ENCODE measurements at places on chromosomes 7 and 10.
A peak's percentile ranks its signal among the peaks of the same experiment; 100 is the strongest.

- DNase-seq, result no peak
Observed at GRCh38 chr10:126906704-126907422, 1.6 kb downstream of the DOCK1 start.

- no peak for DNase-seq
Observed at GRCh38 chr7:12674861-12675260, 12.6 kb upstream of the ARL4A start.

DNA sequence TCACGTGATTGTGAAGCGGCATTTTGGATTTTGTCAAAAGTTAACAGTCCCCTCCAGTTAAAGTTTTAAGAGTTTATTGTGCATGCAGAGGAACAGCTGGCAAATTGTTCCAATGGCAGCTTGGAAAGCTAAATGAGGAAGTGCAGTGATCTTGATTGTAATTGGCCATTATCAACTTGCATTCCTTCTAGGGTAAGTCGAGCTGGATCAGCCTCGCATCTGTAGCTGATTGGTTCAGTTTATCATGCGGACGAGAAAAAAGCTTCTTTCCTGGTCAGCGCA, 566 bp downstream of the ZNF789 start:
- no peak for DNase-seq

DNA sequence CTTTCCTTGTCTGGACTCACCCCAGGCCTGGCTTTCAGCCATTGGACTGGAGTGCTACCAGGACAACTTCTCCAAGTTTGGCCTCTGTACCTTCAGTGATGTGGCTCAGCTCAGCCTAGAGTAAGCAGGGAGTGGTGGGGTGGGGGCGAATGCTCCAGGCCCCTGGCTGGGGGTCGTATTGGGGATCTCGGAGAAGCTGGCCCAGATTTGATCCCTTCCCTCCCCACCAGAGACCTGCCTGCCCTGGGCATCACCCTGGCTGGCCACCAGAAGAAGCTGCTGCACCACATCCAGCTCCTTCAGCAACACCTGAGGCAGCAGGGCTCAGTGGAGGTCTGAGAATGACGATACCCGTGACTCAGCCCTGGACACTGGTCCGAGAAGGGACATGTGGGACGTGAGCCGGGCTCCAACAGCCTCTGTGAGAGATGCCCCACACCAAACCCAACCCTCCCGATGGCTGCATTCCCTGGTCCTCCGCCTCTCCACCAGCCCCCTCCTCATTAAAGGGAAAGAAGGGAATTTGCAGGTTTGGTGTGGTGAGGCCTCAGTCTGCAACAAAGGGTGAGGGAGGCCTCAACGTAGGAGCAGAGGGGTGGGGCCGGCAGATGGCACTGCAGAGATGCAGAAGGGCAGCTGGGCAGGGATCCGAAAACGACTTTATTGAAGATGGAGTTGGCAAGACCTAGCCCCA, 14.8 kb downstream of the TRPV6 start:
- DNase-seq, result no peak

DNA sequence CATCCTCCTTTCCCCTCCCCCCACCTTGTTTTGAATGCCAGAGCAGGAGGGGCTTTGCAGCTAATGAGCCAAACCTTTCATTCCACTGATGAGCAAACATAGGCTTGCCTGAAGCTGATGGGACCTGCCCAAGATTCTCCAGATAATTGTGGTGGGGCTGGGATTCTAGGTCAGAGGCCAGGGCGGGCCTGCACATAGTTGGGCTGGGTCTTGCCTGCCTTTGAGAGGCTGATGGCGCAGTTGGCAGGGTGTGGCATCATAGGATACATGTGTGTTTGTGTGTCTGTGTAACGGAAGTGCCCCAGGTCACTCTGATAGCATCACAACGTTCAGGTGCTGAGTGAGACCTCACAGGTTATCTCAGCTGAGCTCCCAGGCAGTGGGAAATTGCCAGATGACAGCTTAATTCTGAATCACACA, 22.9 kb downstream of the BTBD16 start:
- no peak for DNase-seq

DNA sequence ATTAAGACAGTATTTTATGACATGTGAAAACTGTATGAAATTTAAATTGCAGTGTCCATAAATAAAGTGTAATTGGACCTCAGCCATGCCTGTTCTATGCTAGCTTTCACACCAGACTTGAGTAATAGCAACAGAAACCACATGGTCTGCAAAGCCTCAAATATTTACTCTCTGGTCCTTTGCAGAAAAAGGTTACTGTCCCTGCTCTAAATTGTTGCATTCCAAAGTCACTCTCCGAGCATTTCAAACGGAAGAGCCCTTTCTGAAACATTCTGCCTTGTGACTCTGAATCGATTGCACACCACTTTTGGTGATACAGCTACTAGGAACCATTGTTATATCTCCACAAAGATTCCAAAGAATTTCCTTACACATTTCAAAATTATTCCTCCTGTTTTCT, 81.0 kb upstream of the STK17A start:
- DNase-seq, result no peak

GRCh38 chr10:91694170-91694794, 61.4 kb upstream of the PPP1R3C start:
- DNase-seq, result no peak

GRCh38 chr7:92720604-92721350, 115.6 kb downstream of the CDK6 start:
- DNase-seq, result no peak

DNA sequence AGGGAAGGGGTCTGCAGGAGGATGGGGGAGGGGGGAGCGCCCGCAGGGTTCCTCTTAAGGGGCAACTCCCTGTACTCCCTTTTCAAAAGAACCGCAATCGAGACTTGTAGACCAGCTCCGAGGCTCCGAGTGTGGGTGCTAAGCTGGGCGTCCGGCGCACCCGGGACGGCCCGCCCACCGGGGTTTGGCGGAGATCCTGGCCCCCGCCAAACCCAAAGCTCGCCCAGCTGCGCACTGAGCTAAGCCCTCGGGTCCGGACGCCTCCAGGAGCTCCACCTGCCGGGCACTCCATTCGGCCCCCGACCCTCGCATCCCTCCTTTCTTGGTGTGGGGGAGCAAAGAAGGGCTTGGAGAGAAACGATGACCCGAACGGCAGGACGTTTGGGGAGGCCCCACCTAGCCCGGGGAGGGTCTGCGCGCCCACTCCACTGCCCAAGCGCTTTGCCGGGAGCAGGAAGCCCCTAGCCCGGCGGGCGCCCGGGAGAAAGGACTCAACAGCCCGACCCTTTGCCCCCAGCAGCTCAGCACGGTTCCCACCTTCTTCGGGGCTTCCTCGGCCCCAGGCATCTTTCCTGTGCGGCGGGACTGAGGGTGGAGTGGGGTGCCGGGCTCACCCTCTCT, 651 bp downstream of the AFAP1L2 start:
- DNase-seq, result no peak

DNA sequence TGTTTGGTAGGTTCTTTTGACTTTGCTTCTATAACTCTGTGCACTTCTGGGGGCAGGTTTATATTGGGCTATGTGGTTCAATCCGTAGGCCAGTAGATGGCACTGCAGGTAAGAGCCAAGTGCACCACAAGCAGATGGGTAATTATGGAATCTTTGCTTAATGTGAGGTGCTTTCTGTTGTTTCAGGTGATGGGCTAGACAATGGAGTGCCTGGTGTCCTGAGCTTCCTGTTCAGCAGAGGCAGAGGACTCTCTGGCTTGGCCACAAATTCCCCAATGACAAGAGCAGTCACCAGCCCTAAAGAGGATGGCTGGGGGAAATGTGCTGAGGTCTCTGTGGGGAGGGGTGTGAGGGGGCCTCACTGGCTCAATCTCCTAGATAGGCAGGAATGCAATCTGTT, 455.0 kb downstream of the CCSER2 start:
- DNase-seq, result no peak

- DNase-seq, result no peak
Observed at GRCh38 chr10:1147810-1148209, 91.6 kb downstream of the WDR37 start.

DNA sequence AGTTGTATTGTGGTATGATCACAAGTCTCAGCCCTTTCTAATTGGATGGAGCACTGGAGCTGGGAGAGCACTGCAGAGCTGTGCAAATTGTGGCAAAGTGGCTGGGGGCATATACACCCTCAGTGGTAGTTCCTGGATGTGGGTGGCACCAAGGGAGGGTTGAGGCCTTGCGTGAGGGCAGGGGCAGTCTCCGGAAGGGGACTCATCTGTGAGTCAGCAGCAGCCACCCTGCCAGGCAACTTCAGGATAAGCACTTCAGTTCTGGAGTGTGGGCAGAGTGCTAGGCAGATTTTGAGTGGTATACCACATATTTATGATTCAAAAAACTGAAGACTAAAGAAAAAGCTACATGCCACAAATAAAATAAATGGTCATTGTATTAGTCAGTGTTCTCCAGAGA, 210.5 kb downstream of the ETV1 start:
- no peak for DNase-seq

GRCh38 chr7:124764847-124765400, 668 bp downstream of the GPR37 start:
- peak; percentile 22 for DNase-seq

- DNase-seq, result no peak
Observed at GRCh38 chr7:102996957-102997356, 77.6 kb downstream of the FBXL13 start.

DNA sequence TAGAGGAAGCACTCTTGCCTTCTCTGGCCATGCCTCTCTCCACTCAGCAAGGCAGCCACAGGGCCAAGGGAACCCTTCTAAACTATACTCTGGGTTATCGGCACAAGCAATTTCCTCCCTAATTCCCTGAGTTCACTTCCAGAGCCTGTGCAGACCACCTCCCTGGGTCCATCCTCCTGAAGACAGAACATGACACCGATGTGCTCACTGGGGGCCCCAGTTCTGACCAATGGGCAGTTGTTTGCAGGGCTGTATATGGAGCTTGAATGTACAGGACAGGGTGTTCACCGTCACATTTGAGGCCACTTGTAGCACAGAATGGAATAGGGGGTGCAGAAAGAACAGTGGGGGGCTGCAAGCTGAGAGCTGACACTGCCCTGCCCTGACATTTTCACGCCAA, 77.7 kb downstream of the TFEC start:
- DNase-seq, result no peak

DNA sequence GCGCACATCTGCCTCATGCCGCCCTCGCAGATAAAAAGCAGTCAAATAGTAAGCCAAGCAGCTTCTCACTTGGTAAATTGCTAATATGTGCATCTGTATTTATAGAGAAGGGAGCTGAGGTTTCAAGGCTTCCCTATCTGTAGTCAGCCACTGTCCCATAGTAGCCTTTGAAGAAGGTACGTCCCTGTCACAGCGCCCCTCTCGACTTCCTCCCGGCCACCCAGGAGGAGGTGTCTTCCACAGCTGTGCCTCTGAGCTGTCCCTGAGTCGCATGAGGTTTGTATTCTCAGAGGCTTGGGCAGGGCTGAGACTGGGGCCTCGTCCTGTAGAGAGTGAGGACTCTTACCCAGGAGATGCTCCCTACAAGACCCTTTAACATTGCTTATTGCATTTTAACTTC, 49.0 kb downstream of the SPOCK2 start:
- no peak for DNase-seq

GRCh38 chr7:7642081-7642480, 1.5 kb downstream of the UMAD1 start:
- DNase-seq, result no peak

GRCh38 chr7:158291998-158292397, 295.6 kb downstream of the PTPRN2 start:
- DNase-seq, result no peak

DNA sequence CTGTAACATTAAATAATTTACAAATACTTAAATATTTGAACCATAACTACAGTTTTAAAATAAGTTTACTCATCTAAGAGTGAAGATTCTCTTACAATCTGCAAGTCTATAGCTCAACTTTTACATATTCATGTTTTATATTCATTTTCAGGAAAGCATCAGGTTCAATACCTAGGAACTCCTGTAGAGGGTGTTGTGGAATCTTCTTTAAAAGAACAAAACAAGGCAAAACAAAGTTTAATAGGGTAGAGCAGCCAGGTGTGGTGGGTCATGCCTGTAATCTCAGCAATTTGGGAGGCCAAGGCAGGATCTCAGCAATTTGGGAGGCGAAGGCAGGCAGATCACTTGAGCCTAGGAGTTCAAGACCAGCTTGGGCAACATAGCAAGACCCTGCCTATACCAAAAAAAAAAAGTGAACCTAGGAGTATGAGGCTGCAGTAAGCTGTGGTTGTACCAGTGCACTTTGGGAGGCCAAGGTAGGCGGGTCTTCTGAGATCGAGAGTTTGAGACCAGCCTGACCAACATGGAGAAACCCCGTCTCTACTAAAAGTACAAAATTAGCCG, 45.1 kb downstream of the ST8SIA6 start:
- no peak for DNase-seq

GRCh38 chr10:113313048-113313602, 239.7 kb upstream of the HABP2 start:
- DNase-seq, result no peak

DNA sequence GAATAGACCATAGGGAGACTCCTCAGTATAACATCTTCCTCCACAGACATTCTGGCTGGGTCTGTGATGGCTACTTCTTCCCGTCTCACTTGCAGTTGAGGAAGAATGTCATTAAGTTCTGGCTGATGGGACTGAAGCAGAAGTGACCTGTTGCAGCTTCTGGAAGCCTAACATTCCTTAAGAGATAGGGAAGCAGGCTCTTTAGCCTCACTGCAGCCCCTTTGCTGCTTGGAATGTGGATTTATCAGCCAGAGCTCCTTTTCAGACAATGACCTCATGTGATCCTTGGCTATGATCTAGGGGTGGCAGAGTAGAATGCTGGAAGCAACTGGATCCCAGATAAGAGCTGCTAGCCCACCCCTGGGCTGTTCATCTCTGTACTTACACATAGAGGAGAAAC, 142.5 kb downstream of the RNF216 start:
- no peak for DNase-seq

DNA sequence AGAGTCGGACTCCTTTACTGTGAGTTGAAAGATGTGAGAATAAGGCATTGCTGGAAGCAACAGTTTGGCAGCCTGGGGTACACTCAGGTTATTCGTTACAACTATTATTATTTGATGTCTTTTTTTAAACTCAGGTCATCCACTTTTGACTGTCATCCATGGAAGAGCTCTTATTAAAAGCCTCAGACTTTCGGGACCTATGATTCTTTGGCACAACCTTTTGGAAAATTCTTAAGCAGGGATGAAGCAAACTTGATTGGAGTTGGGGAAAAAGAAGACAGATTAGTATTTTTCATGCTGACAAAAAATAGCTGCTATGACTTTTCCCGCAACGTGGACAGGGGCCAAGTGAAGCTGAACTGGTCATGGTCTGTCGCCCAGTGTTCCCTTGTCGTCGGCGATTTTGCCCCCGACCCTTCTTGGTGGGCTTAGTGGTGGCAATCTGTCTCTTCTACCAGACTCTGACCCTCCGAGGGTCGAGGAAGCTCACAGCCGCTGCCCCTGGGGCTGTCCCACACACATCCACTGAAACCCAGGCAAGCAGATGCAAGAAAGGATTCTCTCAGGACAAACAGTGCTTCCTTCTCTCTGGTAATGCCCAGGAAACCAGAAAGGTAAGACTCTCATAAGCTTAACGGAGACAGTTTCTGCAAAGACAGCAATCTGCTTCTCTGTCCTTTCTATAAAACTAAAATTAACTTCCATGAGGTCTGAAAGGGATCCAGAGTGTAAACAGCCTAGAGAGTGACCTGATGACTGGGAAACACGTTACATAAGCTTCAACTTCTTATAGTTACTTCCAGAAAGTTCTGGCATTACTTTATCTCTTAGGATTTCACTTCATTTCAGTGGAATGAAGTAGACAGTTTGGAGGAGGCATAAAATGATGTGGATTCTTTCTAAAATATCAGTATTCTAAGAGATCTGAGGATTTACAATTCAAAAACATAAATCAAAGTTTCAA, 1.0 kb downstream of the CPED1 start:
- no peak for DNase-seq

All from activated T-cell treated with anti-CD3 and anti-CD28 coated beads, Interleukin-2, amount 50 U/mL, for 1 hour (primary cell).